ENCODE measurements at places on chromosomes 4 and X. TPM values are rescaled to one million over a fixed set of nuclear protein-coding genes. Genes with fewer than 3 reads are reported as not detected.

GRCh38 chrX:69323786-69324720 is 158.8 kb upstream of the PJA1 start:
- no peak for DNase-seq

DNA sequence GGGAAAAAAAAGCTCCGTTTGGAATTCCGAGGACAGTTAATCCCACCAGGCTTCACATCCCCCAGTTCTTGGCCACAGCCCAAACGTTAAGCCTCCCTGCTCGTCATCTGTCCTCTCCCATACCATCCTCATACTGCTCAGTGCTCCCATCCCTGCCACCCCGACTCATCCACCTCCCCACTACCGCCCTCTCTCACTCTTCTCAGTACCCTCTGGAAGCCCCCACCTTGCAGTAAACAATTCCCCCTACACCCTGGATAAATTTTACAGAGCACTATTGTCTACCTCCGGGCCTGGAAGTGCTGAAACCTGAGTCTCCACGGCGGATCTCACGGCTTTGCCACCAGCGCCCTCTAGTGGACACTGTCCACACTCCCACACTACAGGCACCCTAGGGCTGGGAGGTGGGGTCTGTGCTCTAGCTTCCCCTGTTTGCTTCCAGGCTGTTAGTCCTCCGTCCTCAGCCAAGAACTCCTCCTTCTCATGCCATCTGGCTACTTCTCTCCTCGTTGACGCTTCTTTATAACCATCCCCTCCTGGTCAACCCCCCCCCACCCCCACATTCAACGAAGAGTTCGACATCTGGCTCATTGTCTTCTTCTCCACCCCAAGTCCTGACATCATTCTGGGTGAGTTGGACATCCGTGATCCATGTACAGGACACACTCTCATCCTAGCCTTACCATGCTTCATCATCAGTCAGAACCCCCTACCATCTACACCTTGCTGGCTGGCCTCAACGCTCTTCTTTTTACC is 54.5 kb downstream of the RTL9 start:
- peak; percentile 90 for DNase-seq

DNA sequence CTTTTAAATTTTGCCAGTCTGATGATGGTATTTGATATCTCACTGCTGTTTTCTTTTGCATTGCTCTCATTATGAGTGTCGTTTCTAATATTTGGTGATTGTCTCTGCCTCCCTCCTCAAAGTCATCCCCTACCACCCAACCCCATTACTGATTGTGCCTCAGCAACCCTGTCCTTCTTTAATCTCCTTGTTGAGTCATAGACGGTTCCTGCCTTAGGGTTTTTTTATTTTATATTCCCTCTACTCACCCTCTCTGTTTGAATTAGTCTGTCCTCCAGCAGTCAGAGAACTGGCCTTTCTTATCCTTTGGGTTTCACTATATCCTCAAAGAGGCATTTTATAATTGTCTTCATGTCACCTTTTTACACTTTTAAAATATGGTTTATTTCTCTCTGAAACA is 409.3 kb upstream of the CPEB2 start:
- no peak for DNase-seq

DNA sequence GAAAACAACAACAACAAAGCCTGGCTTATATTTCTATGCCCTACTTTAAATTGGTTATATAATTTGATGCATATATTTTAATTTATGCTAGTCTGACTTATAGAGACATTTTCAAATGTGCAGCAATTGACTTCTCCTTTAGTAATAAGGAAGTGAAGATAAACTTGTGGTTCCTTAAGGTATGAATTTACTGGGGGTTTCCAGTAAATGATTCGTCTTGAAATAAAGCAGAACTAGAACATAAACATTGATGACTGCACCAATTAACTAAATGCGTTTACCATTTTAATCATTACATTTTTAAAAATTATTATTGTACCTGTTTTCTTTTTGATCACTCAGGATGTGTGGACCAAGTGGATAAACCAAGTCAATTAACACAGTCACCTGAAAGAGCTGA is 99.6 kb upstream of the CCSER1 start:
- DNase-seq = no peak

MXRA5 gene
- 1.2 TPM for polyA plus RNA-seq

GPRASP1 gene
- 1.4 TPM for polyA plus RNA-seq

CFAP99 gene
- polyA plus RNA-seq = not detected

INPP4B gene
- polyA plus RNA-seq = 2.1 TPM
